NCI-H69 (cell line): ENCODE measurements at places on chromosomes 6 and 20.

DNA sequence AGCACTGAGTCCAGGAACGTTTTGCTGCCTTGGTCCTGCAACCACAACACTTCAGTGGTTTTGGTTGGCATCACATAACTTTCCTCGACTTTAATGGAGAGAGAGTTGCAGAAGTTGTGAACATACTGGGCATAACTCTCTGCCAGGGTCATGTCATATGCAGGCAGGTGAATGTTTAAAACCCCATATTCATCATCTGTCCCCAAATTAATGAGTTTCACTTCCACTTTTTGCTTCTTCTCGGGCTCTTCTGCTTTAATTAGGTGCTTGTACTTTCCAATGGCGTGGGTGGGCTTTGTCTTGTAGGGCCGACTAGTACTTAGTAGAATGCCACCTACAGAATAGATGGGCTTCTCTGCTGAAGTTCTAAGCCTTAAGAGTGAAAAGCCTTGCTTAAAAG is 45.2 kb upstream of the TFAP2A start:
- DNase-seq, result no peak

- peak; percentile 50 for DNase-seq
These were observed 85.3 kb upstream of the SLC22A23 start for GRCh38 chr6:3542032-3542640.

GRCh38 chr6:81144346-81144745 is 608.1 kb downstream of the TENT5A start:
- DNase-seq, result no peak

DNA sequence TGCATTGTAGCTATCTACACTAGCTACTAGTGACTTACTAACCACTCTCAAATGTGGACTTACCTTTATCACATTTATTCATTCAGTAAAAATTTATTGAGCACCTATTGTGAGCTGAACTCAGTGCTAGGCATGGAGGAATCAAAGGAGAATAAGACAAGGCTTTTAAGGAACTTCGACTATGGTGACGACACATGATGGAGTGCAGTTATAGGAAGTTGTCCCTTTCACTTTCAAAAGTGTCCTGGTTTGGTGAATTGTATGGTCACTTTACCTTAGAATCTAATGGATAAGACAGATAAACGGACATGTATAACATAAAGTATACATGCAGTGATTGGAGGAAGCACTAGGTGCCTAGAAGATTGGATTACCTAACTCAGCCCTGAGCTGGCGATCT is 4.3 kb downstream of the AKAP7 start:
- DNase-seq, result no peak

- DNase-seq, result peak; percentile 88
These were observed 153.3 kb downstream of the SCML4 start for GRCh38 chr6:107670792-107671199.

DNA sequence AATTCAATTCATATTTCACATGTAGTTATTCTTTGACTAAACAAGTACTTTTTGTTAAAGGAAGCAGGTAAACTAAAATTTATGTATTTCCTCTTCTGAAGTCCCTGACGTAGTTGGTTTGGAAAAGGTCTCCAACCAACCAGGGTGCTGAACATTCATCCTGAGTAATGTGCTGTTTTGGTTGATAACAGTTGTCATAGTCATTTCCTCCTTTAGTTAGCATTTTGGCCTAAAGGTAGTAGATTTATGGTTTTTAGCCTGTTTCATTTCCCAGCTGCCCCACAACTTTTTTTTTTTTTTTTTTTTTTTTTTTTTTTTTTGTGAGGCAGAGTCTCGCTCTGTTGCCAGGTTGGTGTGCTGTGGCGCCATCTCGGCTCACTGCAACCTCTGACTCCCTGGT is 382.8 kb upstream of the FLRT3 start:
- no peak for DNase-seq

GRCh38 chr6:145551164-145551563 is 184.2 kb downstream of the EPM2A start:
- no peak for DNase-seq

DNA sequence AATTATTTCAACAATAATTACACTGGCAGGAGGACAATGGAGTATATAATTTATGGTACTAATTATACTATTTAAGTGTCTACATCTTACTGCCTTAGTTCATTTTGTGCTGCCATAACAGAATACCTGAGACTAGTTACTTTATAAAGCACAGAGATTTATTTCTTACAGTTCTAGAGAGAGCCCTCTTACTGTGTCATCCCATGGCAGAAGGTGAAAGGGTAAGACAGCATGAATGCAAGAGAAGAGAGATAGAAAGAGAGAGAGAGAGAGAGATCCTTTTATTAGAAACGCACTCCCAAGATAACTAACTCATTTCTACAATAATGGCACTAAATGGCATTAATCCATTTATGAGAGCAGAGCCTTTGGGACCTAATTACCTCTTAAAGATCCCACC is 314.7 kb downstream of the EPM2A start:
- DNase-seq, result peak; percentile 96

GRCh38 chr6:24233813-24234442 is 107.9 kb downstream of the NRSN1 start:
- DNase-seq, result peak; percentile 77

DNA sequence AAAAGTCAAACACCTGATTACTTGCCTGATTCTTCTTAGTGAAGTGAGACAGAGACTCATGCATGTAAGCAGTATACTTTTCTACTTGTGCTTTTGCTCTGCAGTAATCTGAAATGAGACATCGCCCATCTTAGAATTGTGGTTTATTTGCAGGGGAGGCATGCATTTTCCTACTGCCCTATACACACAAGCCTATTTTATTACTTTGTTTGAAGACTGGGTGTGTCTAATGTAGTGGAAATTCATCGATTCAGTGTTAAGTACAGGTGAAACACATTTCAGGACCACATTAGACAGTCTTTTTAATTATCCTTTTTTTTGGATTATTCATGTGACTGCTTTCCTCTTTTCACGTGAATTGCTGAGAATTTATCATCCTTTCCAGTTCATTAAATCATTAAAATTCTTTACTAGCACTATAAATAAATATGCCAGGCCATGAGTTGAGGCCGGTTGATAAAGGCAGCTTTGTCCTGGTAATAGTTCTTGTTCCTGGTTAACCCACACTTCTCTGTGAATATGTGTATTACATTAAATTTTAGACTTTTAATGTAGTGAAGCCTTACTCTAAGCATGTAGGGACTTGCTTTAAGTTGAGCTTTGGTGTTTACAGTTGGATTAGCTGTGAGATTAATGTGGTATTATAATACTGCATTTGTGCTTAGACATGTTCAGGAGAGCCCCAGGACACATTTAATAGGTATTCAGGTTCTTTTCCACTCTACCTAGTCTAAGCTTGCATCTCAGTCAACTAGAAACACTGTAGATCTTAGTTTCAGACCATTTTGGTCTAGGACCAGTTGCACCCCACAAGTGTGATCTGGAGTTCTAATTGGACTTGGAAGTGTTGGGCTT is 10.8 kb upstream of the BTBD3 start:
- DNase-seq, result peak; percentile 79

DNA sequence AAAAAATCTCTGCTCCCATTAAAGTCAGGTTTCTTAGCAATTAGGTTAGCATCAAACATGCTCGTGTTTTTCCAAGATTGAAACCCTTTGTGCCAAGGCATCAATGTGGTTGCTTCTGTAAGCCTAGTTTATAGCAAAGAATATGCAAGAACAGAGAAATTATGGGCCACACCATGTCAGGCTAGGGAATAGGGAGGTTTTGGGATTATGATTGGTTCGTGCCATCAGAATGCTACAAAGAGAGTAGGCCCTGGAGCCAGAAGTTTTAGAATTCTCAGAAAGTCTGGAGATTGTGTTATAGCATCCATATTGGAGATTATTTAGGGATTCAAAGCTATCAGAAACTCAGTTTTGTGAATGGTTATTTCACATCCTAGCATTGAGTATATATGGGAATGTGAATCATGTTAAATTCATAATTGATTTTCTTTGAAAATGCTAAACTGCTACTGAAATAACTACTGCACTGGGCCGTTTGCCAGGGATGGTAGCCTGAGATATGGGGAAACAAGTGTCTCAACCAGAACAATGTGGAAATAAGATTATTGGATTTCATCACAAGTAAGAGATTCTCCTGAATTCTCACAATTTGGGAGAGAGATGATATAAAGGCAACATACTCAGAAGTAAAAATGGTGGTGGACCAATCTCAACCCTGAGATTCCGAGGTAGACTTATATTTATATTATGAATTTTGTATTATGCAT is 45.3 kb downstream of the ZNF292 start:
- no peak for DNase-seq

DNA sequence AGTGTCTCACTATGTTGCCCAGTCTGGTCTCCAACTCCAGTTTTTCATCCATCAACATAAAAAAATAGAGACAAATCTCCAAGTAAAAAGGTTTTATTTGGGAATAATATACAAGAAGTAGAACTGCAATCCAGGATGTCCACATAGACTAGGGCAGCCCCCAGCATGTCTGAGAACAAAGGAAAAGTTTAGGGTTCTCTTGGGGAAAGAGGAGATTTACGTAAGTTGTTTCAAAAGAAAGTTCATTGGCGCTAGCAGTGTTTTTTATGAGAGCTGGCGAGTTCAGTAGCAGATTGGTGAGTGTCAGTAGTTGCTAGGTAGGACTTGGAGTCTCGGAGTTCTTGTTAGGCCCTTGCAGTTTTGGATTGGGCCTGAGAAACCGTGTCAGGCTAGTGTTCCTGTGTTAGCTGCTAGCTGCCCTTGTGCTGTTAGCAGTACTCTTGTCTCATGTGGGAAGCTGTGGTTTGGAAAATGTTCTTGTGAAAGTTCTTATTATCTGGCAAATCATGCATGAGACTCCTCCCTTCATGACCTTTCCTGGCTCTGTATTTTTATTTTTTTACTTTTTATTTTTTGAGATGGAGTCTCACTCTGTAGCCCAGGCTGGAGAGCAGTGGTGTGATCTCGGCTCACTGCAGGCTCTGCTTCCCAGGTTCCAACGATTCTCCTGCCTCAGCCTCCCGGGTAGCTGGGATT is 24.7 kb downstream of the TTLL9 start:
- no peak for DNase-seq

- peak; percentile 75 for DNase-seq
These were observed 16.7 kb upstream of the ENTPD6 start for GRCh38 chr20:25178563-25179438.

DNA sequence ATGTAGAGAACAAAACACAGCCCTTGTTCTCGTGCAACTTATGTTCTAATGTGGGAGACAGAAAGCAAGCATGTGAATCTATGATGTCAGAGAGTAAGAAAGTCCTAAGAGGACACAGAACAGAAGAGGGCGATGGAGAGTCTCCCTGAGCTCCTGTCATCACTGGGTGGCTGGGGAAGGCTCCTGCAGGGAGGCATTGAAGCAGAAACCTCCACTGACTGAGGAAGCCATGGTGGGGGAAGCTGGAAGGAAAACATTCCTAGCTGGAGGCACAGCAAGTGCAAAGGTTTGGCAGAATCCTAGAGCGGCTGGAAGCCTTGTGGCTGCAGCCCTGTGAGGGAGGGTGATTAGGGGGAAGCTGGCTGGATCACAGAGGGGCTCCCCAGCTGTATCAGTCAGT is 248.0 kb downstream of the CDH26 start:
- DNase-seq, result peak; percentile 42

GRCh38 chr6:96017070-96017359 is 1.2 kb downstream of the FUT9 start:
- no peak for DNase-seq

DNA sequence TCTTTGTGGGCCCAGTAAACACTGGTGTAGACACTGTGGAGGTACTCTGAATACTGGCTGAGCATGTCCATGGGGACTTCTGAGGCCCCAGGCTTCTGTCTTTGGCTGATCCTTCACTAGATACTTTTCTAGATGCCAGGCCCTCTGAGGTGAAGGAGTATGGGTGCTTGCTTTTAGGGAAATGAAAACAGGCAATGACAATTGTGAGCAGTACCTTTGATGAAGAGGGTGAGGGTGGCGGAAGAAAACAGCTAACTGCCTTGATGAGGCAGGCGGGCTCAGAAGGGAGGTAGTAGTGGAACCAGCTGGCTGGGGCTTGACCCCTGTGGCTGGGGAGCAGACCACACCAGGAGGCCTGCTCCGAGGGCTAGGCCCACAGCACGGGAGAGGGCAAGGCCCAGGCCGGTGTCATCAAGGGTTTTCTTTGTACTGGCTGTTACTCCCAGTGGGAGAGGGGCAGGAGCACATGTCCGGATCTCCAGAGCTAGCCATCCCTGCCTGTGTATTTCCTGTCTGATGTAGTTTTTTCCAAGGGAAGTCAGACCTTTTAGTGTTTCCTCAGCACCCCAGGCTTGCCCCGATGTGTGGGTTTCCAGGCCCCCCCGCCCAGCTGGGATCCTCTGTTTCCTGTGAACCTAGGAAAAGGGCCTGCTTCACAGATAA is 3.9 kb downstream of the PLCG1 start:
- DNase-seq, result no peak

DNA sequence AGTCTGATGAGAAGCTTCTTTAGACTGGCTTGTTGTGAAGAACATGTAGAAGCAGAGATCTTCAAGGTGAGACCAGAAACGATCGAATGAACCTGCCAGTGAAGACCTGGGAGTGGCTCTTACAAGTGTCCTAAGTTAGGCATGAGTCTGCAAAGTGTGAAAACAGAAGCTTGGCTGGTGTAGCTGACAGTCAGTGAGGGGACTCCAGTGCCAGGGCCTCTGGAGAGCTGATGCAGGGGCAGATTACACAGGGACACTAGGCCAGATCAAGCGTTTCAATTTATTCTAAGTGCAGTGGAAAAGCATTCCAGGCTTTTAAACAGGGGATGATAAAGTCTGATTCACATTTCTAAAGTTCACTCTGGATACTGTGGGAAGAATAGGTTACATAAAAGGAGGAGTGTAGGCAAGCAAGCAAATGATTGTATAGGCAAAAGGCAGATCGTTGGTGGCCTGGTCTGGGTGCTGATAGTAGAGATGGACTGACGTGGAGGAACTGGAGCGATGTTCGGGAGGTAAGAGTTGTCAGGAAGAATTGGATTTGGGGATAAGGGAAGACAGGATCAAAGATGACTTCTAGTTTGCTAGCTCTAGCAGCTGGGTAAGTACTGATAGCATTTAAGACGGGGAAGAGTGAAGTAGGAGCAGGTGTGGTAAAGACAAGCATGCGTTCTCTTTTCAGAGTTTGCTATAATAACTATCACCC is 133.5 kb downstream of the MAN1A1 start:
- no peak for DNase-seq

DNA sequence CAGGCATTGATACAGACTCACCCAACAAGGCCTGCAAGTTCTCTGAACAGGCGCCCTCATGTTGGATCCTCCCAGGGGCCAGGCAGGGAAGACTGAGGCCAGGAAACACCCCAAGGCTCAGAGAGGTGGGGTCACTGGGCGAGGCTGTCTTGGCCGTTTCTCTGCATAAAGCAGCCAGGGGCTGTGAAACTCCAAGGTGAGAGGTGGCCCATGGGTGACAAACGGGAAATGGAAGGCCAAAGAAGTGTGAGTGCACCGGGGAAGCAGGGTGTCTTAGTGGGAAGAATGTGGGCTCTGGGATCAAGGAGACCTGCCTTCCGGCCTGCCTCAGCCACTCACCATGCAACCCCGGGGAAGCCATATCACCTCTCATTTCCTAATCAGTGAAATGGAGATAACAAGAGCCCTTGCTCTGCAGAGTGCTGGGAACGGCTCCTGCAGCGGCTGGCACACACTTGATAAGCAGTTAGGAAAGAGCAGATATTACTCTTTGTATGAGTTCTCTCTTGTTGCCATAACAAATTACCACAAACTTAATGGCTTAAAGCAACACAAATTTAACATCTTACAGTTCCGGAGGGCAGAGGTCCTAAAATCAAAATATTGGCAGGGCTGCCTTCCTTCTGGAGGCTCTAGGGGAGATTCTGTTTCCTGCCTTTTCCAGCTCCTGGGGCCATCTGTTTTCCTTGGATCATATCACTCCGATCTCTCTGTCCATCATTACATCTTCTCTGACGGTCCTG is 168.6 kb downstream of the NFATC2 start:
- DNase-seq, result no peak

GRCh38 chr20:942611-943010 is 26.5 kb upstream of the ANGPT4 start:
- no peak for DNase-seq

- no peak for DNase-seq
These were observed 179.2 kb downstream of the TMEM242 start for GRCh38 chr6:157143890-157144798.
